ENCODE measurements at places on chromosomes 7 and 10. TPM values are rescaled to one million over a fixed set of nuclear protein-coding genes. Genes with fewer than 3 reads are reported as not detected.
A peak's percentile ranks its signal among the peaks of the same experiment; 100 is the strongest.

Gene RPP30
- total RNA-seq, result 108 TPM

Gene IDI2
- not detected for total RNA-seq

Gene C7orf57
- total RNA-seq, result 0.90 TPM

- H3K27me3 ChIP-seq, result peaks cover 10% of the 10 kb centered on the region
- no peaks in the 10 kb centered on the region for H3K36me3 ChIP-seq
- no peak overlapping the region for H3K27ac ChIP-seq
Observed at GRCh38 chr7:43244784-43245183, 132.3 kb downstream of the HECW1 start.

GRCh38 chr10:100803492-100803891, 58.1 kb downstream of the PAX2 start:
- no peak overlapping the region for H3K4me3 ChIP-seq
- no peaks in the 10 kb centered on the region for H3K4me1 ChIP-seq
- no peak for DNase-seq

DNA sequence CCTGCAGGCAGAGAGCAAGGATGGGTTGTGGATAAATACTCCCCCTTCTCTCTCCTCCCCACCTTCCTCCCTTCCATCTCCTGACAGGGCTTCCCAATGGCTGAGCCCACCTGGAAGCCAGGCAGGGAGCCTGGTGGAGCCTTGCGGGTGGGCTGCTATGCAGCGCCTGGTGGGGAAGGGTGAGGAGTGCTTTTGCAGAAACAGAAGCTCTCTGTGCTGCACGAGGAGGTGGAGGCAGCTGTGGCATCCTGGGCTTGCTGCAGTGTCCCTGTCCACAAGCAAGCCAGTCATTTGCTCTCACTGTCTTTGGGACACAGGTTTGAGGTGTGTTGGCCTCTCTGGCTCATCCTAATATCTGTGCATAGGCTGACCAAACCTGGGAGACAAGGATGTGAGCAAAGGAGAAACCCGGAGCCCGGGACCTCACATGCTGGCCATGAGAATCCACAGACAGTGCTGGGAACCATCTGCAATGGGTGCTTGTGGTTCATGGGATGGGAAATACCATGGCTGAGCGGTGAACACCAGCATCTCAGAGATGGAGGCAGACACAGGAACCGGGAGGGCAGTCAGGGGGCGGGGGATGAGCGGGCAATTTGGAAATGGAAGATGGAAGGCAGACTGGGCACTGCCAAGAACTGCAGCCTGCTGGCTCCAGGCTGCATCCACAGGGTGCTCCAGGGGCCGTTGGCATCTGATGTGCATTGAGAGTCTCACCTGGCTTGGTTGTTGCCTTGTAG, 364.2 kb downstream of the GLRX3 start:
- H3K27ac ChIP-seq, result no peak overlapping the region
- no peaks in the 10 kb centered on the region for H3K36me3 ChIP-seq
- no peak overlapping the region for H3K4me3 ChIP-seq

GRCh38 chr10:78451592-78451991, 417.9 kb downstream of the RPS24 start:
- no peak for DNase-seq
- H3K36me3 ChIP-seq, result no peaks in the 10 kb centered on the region
- no peak overlapping the region for H3K27ac ChIP-seq
- H3K4me1 ChIP-seq, result no peaks in the 10 kb centered on the region
- peaks cover 3% of the 10 kb centered on the region for H3K27me3 ChIP-seq

- peak overlapping the region; percentile 24 for H3K27ac ChIP-seq
- H3K27me3 ChIP-seq, result peaks cover 37% of the 10 kb centered on the region
- peaks cover 2% of the 10 kb centered on the region for H3K36me3 ChIP-seq
- H3K4me3 ChIP-seq, result peak overlapping the region; percentile 74
- no peak for DNase-seq
Observed at GRCh38 chr7:70694971-70695794, 436.8 kb upstream of the GALNT17 start.

GRCh38 chr10:89242840-89243568, 8.6 kb downstream of the LIPA start:
- H3K36me3 ChIP-seq, result peaks cover 3% of the 10 kb centered on the region
- DNase-seq, result no peak
- no peaks in the 10 kb centered on the region for H3K27me3 ChIP-seq
- no peak overlapping the region for H3K27ac ChIP-seq
- no peaks in the 10 kb centered on the region for H3K4me1 ChIP-seq
- no peak overlapping the region for H3K4me3 ChIP-seq

GRCh38 chr7:141991140-141991539, 4.5 kb upstream of the MGAM start:
- DNase-seq, result no peak
- H3K36me3 ChIP-seq, result no peaks in the 10 kb centered on the region
- H3K27ac ChIP-seq, result no peak overlapping the region
- no peak overlapping the region for H3K4me3 ChIP-seq

GRCh38 chr7:143299840-143300239, 11.7 kb downstream of the CASP2 start:
- H3K4me1 ChIP-seq, result peaks cover 50% of the 10 kb centered on the region

- peaks cover 17% of the 10 kb centered on the region for H3K36me3 ChIP-seq
- no peak for DNase-seq
- no peak overlapping the region for H3K27ac ChIP-seq
- peaks cover 7% of the 10 kb centered on the region for H3K4me1 ChIP-seq
- no peak overlapping the region for H3K4me3 ChIP-seq
Observed at GRCh38 chr10:6394084-6394483, 186.0 kb downstream of the PRKCQ start.

GRCh38 chr7:87575521-87575920, 25.2 kb downstream of the ABCB1 start:
- no peak for DNase-seq
- H3K4me1 ChIP-seq, result peaks cover 12% of the 10 kb centered on the region
- no peak overlapping the region for H3K4me3 ChIP-seq
- no peaks in the 10 kb centered on the region for H3K27me3 ChIP-seq
- no peak overlapping the region for H3K27ac ChIP-seq
- peaks cover 2% of the 10 kb centered on the region for H3K36me3 ChIP-seq

GRCh38 chr7:38185395-38186307, 7.6 kb downstream of the STARD3NL start:
- H3K36me3 ChIP-seq, result peaks cover 7% of the 10 kb centered on the region
- H3K27ac ChIP-seq, result no peak overlapping the region
- peaks cover 34% of the 10 kb centered on the region for H3K4me1 ChIP-seq
- H3K4me3 ChIP-seq, result no peak overlapping the region
- H3K27me3 ChIP-seq, result no peaks in the 10 kb centered on the region

- H3K27ac ChIP-seq, result no peak overlapping the region
- H3K4me3 ChIP-seq, result peak overlapping the region; percentile 73
- peaks cover 7% of the 10 kb centered on the region for H3K36me3 ChIP-seq
- H3K4me1 ChIP-seq, result peaks cover 47% of the 10 kb centered on the region
Observed at GRCh38 chr10:123149568-123150270, 1.8 kb downstream of the HMX2 start.

GRCh38 chr10:17335065-17335464, 107.0 kb downstream of the VIM start:
- no peaks in the 10 kb centered on the region for H3K4me1 ChIP-seq
- H3K27me3 ChIP-seq, result no peaks in the 10 kb centered on the region
- no peak for DNase-seq
- H3K36me3 ChIP-seq, result peaks cover 1% of the 10 kb centered on the region
- no peak overlapping the region for H3K4me3 ChIP-seq
